ENCODE measurements at places on chromosomes 7 and 10.

DNA sequence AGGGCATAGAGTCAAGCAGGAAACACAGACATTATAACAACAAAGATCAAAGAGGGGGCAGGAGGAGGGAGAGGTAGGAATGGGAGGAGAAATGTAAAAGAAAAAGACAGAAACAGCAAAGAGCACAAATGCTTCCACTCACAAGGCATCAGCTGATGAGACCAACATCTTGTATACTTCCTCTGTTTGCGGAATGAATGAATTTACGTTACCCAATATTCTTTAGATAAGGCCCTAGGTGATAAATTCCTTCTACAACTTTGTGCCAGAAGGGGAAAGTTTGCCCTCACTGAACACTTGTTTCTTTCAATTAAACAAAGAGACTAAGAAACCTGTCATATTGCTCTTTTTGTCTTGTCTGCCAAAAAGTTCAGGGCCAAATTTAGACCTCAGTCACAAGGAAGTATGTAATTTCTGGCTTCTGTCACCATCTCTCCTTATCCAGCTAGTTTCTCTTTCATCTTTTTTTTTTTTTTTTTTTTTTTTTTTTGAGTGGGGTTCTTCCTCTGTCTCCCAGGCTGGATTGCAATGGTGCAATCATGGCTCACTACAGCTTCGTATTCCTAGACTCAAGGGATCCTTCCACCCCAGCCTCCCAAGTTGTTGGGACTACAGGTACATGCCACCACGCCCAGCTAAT, 116.4 kb upstream of the NANOS1 start:
- no peak for DNase-seq

DNA sequence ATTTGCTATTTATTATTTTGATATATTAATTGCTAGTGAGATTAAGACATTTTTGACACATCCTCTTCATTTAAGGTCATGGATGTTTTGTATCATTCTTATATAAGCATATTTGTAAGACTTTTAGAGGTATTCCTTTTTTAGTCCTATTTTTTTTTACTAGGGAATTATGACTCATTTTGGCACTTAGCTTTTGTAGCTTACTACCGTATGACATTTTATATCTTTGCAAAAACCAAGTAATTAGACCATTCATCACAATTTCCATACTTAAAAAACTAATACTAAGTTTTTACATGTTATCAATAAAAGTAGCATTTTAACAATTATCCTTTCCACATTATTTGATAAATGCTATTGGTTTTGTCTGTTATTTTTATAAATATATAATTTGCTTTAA, 41.6 kb downstream of the BMPR1A start:
- DNase-seq = no peak

GRCh38 chr10:73018632-73019031, 64.0 kb upstream of the PLA2G12B start:
- no peak for DNase-seq

GRCh38 chr10:78588194-78588811, 480.5 kb upstream of the ZMIZ1 start:
- peak; percentile 14 for DNase-seq

GRCh38 chr10:92923416-92923815, 75.1 kb downstream of the EXOC6 start:
- DNase-seq = no peak

DNA sequence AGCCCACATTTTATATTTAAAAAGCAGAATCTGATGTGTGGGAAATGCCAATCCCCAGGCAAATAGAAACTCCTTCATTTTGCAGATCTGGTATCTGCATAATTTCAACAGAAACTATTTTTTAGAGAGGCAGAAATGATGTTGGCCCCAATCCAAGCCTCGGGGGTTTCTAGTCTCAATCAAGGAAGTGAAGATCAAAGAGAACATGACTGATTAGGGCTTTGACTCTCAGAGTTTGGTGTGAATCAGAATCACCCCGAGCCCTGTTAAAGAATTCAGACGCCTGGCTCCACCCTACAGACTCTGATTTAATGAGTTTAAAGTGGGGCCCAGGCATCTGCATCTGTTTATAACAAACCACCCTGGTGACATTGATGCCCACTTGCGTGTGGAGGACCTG, 36.7 kb upstream of the UBE2H start:
- DNase-seq = no peak

- no peak for DNase-seq
Observed at GRCh38 chr7:74291535-74291934, 2.3 kb downstream of the CLIP2 start.

GRCh38 chr10:114499116-114499515, 94.8 kb upstream of the AFAP1L2 start:
- DNase-seq = no peak

DNA sequence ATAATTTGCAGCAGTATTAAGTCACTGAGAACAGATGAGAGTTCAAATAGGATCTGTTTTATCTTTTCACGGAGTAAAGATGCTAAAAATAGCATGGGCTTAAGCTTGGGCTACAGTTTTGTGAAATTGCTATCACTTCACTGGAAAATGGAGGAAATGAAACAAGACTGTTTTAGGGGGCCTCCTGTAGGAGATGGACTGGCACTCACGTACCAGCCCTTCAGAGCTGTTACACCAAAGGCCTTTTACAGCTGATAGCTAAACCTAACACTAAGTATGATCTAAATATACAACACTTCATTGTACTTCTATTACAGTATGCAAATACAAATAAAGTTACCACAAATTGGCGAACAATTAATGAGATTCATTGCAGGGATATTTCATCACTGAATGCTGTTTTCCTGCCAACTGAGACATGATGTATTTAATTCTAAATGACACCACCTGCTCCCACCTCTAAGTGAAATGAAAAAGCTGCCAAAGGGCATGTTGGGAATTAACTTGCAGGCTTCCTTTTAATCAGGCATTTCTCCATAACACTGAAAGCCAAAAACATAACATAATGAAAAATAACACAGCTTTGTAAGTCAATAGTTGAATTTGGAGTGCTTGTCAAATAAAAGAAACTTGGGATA, 304.5 kb upstream of the LRRN3 start:
- no peak for DNase-seq

GRCh38 chr7:150852371-150852905, at the start of gene AOC1:
Gene AOC1, plus strand, starts transcription at chr7:150852517. Its CDS starts 3,954 bp downstream, at chr7:150856471.
- DNase-seq = no peak

DNA sequence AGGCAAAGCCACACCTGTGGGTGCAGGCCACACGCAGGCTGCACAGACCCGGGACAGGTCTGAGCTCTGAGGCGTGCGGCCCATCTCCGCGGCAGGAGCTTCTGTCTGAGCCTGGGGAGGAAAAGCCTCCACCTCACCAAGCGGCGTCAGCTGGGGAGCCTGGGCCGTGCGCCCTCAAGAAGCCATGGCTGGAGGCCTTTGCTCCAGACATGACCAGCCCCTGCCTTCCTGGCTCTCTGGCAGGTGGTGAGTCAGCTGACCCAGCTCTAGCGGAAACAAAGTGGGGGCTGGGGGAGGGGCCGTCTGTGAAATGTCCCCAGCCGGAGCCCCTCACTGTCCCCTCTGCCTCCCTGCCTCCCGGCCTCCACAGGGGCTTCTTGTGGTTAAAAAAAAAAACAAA, 12.5 kb downstream of the GPER1 start:
- DNase-seq = no peak

DNA sequence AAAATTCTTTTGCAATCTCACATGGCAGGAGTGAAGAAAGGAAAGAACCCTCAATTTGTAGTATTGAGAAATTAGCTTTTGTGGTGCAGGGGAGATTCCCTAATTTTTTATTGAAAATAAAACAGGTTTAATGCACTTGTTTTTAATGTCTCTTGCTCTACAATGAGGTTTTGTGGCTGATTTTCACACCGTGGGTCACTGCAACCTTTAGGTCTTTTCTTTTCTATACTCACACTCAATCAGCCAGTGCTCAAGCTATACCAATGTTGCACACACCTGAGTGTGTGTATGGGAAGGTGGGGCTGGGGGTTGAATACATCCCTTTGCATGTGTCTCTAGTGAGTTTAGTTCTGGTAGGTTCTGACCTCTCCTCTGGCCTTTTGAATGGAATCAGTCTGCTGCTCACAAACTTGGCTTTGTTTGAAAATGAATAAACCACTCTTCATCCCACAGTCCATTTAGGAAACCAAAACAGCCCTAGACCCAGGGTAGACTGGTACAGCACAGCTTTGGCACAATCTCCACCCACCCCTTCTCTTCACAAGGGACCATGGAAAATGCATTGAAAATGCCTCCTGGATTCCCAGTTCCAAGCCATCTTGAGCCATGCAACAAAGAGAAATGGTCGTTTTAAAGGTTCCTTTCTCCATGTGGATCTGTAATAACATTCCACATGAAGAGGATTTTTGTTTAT, 411.5 kb downstream of the SFMBT2 start:
- no peak for DNase-seq

- no peak for DNase-seq
Observed at GRCh38 chr7:97845622-97846203, 26.5 kb downstream of the ASNS start.

- no peak for DNase-seq
Observed at GRCh38 chr10:71349406-71349805, 30.3 kb downstream of the SLC29A3 start.

DNA sequence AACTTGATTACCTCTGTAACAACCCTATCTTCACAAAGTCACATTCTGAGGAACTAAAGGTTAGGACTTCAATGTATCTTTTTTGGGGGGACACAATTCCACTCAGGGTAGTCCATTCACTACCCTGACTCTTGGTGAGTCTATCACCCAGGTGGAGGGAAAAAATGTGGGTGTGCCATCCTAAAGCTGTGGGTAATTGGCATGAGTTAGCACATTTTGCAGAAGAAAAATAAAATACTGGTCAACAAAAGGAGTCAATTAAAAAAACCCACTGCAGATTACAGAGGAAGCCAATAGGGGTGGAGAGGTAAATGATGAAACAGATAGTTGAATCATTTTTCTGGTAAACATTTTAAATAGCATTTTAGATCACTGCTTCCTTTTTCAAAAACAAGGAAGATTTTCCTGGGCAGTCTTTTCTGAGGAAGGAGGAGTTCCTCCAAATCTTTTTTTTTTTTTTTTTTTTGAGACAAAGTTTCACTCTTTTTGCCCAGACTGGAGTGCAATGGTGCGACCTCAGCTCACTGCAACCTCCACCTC, 5.1 kb upstream of the BLVRA start:
- DNase-seq = no peak

DNA sequence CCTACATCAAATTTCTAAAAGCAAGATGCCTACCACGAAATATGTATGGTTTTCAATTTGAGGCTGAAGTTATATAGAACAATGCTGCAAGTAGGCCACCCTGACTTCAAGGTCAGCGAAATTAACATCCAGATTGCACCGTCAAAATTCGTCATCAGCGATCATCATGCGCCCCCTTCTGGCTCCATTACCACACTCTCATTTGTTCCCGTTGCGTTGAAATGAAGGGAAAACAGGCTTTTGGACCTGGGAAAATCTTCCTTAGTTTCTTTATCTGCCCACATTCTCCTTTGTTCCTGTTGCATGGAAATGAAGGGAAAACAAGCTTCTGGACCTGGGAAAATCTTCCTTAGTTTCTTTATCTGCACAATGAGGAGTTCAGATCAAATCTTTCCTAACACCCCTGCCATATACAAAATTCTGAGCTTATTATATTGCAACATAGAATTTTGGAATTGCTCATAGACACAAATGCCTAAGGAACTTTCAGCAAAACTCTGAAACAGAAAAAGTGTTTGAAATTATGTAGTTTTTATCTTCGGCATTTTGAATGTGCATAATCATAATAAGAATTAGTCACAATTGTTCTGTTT, 98.2 kb upstream of the PRKCQ start:
- no peak for DNase-seq

DNA sequence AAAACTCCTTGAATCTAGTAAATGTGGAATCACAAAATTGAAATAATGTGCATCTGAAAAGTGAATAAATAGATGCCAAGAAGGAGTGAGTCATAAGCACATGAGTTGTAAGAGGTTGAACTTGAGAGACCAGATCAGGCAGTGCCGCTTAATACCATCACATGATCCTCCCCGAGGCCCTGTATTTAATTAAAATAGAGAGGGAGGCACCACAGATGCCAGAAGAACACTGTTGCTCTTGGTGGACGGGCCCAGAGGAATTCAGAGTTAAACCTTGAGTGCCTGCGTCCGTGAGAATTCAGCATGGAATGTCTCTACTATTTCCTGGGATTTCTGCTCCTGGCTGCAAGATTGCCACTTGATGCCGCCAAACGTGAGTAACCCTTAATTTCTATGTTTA, at the start of gene GPNMB:
Gene GPNMB, plus strand, starts transcription at position 221 of the 400 bp plus-strand sequence. Its CDS starts 83 bp downstream, at position 304.
- no peak for DNase-seq

GRCh38 chr7:44395067-44395466, 69.7 kb upstream of the CAMK2B start:
- no peak for DNase-seq

DNA sequence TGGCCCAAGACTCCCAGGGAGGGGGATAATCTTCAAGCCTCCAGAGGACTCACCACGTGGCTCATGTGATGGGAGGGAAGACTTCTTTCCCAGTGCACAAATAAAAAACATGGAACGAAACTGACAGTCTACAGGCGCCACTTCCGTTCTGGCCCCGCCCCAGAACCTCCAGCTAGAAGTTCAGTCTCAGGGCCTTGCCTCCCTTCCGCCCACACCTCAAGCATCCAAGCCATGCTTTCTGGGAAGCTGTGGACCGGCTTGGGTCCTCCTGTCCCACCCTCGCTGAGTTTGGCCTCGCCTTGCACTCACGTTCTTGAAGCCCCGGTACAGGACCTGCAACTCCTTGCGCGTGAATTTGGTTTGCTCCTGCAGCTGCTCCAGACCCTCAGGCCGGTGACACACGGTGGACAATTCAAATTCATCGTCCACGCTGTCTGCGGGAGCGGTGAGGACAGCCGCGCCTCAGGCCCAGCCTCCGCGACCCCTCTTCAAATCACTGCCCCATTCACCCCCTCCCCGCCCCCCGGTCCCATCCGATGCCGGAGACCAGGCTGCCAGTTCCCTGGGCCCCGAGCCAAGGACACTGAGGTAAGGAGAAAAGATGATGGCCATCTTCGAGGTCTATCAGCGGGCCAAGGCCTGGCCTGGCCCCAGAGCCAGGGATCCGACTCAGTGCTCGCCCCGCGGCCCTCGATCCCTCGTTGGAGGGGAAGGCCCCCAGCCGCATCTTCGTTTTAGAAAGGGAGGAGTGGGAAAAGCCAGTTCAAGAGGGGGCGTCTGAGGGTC, 10.7 kb upstream of the OGA start:
- no peak for DNase-seq

DNA sequence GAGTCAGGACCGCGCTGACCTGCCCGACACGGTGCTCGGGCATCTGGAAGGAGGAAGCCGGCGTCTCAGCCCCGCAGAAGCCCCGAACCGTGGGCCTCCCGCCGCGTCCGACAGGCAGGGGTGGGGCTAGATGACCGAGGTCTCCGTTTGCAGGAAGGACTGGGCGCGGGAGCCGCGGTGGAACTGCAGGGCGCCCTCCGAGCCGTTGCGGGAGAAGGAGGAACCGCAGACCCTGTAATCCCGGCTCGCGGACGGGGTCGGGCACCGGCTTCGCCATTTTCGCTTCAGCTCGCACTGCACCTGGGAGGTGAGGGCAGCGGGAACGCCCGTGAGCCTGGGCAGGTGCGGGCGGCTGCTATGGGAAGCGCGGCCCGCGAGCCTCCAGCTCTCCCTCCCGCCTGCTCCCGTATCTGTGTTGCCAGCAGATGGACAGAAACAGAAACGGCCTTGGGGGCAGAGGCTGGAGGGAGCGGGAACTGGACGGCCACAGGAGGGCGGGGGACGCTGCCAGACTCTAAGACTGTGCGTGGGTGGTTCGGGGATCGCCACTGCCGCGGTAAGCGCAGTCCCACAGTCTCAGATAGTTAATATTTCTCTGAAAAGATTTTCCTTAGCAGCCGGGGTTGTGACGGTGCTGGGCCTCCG, 114.1 kb downstream of the VIPR2 start:
- DNase-seq = peak; percentile 60
